Vein endothelial cell (primary cell): ENCODE measurements at places on chromosomes 16 and 17. TPM values are rescaled to one million over a fixed set of nuclear protein-coding genes. Genes with fewer than 3 reads are reported as not detected.

CPHXL2 gene
- total RNA-seq, result not detected in 2 replicates

TNS4 gene
- total RNA-seq, result not detected in 2 replicates

HS3ST3B1 gene
- total RNA-seq, result under 0.01 and 0.10 TPM in 2 replicates

ZNF668 gene
- 12.4 and 16.0 TPM in 2 replicates for total RNA-seq

SLC38A8 gene
- not detected in 2 replicates for total RNA-seq
